Left renal pelvis (tissue), 4 donors: ENCODE measurements at places on chromosomes 1 and 21. TPM values are rescaled to one million over a fixed set of nuclear protein-coding genes. Genes with fewer than 3 reads are reported as not detected.

Gene PIK3CD
- 5.3 TPM for polyA plus RNA-seq

Gene RNU1-4
- not detected for polyA plus RNA-seq

Gene MYBPH
- polyA plus RNA-seq, result 0.07 TPM

Gene ZBED6
- polyA plus RNA-seq, result 19.9 TPM

Gene ERVH48-1
- polyA plus RNA-seq, result 0.29 TPM

Gene DCST1
- 0.21 TPM for polyA plus RNA-seq

Gene SHE
- 11.2 TPM for polyA plus RNA-seq

Gene DENND2C
- polyA plus RNA-seq, result 4.0 TPM

DNA sequence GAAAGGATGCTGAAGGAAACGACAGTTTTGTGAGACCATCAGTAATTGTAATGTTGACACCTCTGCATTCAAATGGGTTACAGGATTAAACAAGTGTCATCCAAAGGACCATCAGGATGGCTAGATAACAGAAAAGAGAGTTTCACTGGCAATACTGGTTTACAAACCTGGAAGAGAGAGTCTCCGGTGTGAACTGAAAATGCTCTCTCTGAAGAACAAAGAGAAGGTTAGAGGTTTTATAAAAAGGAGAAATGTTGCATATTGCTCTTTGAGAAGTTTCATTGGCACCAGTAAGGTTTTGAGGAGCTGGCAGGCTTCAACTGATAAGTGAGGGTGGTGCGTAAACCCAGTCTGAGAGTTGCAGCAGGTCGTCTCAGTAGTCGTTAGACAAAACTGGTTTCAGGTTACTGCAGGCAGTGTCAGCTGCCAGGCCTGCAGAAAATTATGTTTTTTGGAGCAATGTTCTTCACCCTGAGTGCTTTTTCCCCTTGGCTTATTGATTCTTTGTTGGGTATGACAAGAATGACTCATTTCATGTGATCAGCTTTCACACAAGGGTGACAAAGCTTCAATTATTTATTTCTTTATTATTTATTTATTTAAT lies 42.2 kb downstream of the KCNK1 start:
- no peak for DNase-seq

DNA sequence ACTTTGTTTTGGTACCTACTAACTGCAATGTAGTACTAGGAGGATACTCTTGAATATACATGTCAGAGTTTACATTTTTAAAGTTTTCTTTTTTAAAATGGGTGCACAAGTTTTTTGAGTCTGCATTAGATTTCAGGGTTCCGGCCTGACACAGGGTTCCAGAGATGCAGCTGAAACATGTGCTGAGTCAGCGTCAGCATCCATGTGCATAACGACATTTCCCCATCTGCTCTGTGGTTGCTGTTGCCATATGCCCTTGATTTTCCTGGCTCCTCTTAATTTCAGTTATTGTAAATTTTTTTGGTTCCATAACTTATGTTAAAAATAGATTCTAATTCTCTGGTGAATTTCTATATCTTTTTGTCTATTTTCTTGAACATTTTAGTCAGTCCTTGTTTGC lies 12.3 kb upstream of the METTL13 start:
- no peak for DNase-seq

DNA sequence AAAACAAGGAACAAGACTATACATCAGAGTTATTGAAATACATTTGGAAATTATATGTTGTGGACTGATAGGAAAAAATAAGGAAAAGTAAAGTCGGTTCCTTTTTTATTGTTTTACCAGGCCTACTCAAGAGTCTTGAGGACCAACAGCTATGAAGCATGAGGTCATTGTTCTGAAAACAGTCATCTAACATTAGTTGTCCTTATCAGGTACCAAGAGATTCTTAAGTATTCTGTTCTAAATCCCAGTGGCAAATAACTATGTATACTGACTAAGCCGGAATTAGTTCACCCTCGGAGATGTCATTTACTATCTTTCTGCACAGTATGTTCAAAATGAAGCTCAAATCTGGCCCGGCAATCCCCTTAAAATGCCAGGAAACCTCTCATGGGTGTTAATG lies 585 bp downstream of the ADGRL4 start:
- no peak for DNase-seq

- no peak for DNase-seq
Observed at GRCh38 chr1:17314491-17314971, 6.5 kb downstream of the PADI4 start.

GRCh38 chr1:52604063-52604770 lies 2.0 kb downstream of the GPX7 start:
- no peak for DNase-seq

DNA sequence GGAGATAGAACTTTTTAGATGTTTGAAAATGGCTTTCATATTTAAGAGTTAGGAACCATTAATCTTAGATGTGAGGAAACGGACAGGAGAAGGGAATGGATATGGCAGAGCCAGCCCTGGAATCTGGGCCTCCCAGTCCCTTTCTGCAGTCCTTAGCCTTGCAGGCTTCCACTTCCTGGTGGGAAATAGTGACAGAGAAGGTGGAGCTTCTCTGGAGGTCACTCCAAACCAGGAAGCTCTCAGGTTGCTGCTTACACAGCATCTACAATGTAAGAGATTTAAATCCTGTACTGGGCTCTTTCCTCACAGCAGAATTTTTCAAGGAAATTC lies 2.5 kb downstream of the S100A11 start:
- no peak for DNase-seq

DNA sequence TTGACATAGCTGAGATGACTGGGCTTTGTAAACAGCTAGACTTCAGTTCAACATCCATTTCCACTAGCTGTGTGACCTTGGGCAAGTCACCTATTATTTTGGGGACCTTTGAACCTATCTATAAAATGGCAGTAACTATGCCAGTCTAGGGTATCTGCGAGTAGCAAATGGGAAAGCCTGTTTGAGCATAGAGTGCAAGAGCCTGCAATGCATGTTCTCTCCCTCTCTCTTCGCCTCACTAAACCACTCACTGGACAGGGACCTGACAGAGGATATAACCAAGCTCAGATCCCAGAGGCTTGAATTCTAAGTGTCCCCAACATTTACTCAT lies 39.7 kb downstream of the DPT start:
- DNase-seq, result no peak

GRCh38 chr1:96424877-96425276 lies 296.7 kb upstream of the PTBP2 start:
- no peak for DNase-seq

DNA sequence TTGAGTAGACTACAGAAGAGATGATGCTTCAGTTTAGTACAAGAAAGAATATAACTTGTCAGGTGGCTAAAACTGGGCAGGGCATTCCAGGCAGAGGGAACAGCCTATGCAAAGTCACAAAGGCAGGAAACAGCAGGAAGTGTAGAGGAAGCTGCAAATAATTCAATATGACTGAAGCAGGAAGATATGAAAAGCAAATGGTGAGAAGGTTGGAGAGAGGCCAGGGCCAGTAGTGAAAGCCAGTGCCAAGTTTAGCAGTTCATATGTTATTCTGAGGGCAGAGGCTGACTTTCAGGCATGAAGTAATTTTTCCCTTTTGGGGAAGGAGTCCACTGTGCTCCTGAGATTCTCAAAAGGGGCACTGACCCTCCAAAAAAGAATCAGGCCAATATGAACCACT lies 8.0 kb upstream of the YBX1 start:
- no peak for DNase-seq

GRCh38 chr1:21749859-21750468 lies 33.0 kb downstream of the USP48 start:
- DNase-seq, result no peak

GRCh38 chr1:7474786-7475502 lies 296.2 kb upstream of the VAMP3 start:
- no peak for DNase-seq

GRCh38 chr1:13832100-13832499 lies 132.1 kb downstream of the PRDM2 start:
- no peak for DNase-seq

DNA sequence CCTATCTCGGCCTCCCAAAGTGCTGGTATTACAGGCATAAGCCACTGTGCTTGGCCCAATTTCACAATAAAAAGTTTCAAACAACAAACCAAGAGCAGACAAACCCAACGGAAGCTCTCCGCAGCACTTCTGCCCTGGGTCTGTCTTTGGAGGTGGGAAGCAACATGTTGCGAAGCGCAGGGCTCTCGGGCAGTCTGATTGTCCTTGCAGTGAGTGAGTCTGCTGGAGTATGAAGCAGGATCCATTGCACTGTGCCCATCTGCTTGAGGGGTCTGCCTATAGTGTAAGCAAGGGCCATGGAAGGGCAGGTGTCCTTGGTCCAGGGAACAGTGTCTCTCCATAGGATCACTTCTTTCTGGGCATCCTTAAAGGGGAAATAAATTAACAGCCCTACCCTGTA lies 14.6 kb upstream of the PARP1 start:
- no peak for DNase-seq

GRCh38 chr1:217332431-217333065 lies 298.3 kb downstream of the GPATCH2 start:
- DNase-seq, result no peak

DNA sequence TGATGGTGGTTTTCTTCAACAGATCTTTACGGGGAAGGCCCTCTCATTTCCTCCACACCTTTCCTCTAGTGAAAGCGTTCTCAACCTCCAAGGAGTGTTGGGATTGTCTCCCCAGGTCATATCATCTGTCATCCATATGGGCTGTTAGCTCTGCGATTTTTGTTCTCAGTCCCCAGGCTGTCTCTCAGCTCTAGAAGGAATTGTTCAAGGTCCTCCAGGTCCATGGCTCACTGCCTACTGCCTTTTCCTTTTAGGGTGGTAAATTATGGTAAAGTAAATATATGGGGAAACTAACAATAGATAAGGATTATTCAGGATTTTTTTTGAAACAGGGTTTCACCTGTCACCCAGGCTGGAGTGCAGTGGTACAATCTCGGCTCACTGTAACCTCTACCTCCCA lies 37.6 kb downstream of the ELF3 start:
- no peak for DNase-seq

DNA sequence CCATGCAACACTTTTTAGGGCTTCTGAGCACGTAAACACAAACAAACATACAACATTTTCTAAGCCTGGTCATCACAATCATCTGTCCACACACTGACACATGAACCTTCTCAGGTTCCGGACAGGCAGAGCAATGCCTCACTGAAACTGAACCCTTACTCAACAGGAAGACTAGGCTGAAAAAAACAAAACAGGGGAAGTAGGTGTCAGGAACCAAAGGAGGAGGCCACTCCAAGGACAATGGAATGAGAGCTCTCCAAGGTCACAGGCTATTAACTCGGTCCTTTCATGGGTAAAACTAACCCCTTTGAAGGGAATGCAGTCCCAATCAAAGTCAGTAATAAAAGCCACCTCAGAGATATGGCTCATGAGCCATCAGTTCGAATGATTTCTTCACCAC lies 76.6 kb downstream of the FAM78B start:
- peak; percentile 39 for DNase-seq

DNA sequence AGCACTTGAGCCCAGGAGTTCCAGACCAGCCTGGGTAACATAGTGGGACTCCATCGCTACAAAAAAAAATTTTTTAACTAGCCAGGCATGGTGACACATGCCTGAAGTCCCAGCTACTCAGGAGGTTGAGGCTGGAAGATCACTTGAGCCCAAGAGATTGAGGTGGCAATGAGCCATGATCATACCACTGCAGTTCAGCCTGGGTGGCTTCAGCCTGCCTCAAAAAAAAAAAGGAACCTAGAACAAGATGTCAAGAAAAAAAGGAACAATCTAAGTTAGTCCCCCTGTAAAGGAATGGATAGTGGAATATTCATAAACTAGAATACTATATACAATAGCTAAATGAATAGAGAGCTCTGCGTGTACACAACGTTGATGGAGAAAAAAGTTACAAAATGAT lies 14.4 kb downstream of the NSL1 start:
- DNase-seq, result no peak

DNA sequence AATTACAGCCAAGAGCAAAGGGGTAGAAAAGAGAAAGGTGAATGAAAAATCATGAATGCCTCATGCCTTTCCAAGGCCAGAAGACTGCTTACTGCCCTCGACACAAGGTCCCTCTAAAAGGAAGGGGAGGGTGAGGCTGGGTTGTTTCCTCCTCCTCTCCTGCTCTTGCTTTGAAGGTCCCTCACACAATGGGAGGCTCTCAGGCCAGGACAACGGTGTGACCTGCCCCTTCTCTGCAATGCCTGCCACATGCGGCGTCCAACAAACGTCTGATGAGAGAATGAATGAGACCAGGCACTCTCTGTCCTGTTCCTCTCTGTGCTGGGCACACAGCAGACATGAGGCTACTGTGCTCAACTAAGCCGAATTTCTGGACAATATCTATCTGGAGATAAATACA lies 51.3 kb downstream of the SSBP3 start:
- no peak for DNase-seq

GRCh38 chr1:26408604-26409003 lies 2.0 kb upstream of the LIN28A start:
- DNase-seq, result peak; percentile 75

DNA sequence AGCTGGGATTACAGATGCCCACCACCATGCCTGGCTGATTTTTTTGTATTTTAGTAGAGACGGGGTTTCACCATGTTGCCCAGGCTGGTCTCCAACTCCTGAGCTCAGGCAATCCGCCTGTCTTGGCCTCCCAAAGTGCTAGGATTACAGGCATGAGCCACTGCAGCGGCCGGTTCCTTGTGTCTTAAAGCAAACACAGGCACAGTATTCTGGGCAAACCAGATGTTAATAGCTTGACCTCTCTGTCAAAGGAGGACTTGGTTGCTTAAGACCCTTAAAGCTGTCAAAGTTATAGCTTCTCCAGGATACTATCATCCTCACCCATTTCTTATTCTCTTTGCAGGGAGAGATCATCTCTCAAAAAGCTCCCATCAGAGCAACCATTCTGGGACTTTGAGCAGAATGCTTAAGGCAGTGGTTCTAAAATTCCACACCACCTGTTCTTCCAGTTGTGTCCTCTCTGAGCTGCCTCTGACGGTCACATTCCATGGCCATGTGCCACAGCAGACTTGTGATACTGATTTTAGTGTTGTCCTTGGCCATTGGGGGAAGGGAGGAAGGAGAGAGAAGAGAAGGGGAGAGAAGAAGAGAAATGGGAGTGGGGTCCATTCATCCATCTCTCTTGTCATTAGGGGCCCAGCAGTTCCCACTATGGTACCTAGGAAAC lies 81.8 kb downstream of the PBX1 start:
- no peak for DNase-seq
